ENCODE measurements at places on chromosomes 13 and 19. TPM values are rescaled to one million over a fixed set of nuclear protein-coding genes. Genes with fewer than 3 reads are reported as not detected.
A peak's percentile ranks its signal among the peaks of the same experiment; 100 is the strongest.

DNA sequence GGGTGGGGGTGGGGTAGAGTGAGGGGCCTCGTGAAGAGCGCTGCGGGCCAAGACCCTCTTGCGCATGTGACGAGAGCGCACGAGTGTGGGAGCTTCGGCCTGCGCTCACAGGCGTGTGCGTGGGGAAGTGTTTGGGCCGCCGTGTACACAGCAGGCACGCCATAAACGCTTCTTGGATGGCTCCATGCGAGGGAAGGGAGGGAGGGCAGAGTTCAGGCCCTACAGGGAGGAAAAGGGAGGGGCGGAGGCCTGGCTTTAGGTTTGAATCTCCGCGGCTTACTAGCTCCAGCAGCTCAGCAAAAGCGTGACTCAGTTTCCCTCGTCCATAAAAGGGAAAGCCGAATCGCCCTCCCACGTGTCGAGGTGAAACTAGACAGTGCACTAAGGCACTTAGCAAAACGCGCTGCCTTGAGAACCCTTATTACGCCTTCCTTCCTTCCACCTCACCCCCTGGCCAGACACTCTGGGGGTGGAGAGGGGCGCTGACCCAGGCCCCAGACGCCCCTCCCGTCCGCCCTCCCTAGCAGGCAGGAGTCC, 12.5 kb downstream of the GADD45B start:
- no peaks in the 10 kb centered on the region for H3K36me3 ChIP-seq
- H3K4me1 ChIP-seq, result peaks cover 30% of the 10 kb centered on the region
- DNase-seq, result no peak
- peak overlapping the region; percentile 79 for H3K4me3 ChIP-seq
- H3K27ac ChIP-seq, result peak overlapping the region; percentile 69

DNA sequence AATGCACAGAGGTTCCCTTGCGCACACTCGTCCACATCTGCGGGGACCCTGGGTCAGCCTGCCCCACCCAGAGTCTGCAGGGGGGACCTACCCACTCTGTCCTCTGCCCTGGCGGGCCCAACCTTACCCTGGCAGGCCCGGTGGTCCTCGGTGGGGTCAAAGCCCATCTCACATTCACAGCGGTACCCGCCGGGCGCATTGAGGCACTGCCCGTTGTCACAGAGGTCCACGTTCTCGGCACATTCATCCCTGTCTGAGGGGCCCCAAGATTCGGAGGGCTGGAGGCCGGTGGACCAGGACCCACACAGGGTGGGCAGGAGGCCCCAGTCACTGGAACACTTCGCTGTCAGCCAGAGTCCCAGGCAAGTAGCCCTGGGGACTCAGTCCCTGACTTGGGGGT, 38.5 kb downstream of the FBN3 start:
- no peaks in the 10 kb centered on the region for H3K36me3 ChIP-seq
- no peak overlapping the region for H3K27ac ChIP-seq
- no peaks in the 10 kb centered on the region for H3K4me1 ChIP-seq
- no peak overlapping the region for H3K4me3 ChIP-seq
- no peaks in the 10 kb centered on the region for H3K27me3 ChIP-seq
- no peak for DNase-seq

GRCh38 chr13:72586518-72586917, 140.9 kb downstream of the MZT1 start:
- no peak overlapping the region for H3K4me3 ChIP-seq
- no peak for DNase-seq
- no peaks in the 10 kb centered on the region for H3K36me3 ChIP-seq
- no peak overlapping the region for H3K27ac ChIP-seq
- no peaks in the 10 kb centered on the region for H3K27me3 ChIP-seq

DNA sequence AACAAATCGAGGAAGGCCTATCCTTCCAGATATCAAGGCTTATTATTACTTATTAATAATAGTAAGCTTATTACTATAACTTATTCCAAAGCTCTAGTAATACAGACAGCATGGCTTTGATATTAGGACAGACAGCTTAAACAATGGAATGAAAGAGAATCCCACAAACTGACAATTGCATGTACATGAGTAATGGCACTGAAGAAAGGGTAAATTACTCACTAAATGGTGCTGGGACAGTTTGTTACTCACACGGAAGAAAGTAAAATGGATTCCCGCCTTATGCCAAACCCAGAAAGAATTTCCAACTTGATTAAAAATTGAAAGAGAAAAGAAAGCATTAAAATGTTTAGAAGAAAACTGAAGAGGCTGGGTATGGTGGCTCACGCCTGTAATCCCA, 60.3 kb downstream of the MIPEP start:
- H3K27ac ChIP-seq, result no peak overlapping the region
- no peak for DNase-seq
- H3K4me1 ChIP-seq, result no peaks in the 10 kb centered on the region
- no peaks in the 10 kb centered on the region for H3K36me3 ChIP-seq
- no peak overlapping the region for H3K4me3 ChIP-seq
- H3K27me3 ChIP-seq, result no peaks in the 10 kb centered on the region

GRCh38 chr19:19448238-19448544, 42.7 kb downstream of the GATAD2A start:
- no peaks in the 10 kb centered on the region for H3K27me3 ChIP-seq
- no peak for DNase-seq
- no peaks in the 10 kb centered on the region for H3K36me3 ChIP-seq
- H3K27ac ChIP-seq, result peak overlapping the region; percentile 11
- no peak overlapping the region for H3K4me3 ChIP-seq
- H3K4me1 ChIP-seq, result peaks cover 10% of the 10 kb centered on the region

DNA sequence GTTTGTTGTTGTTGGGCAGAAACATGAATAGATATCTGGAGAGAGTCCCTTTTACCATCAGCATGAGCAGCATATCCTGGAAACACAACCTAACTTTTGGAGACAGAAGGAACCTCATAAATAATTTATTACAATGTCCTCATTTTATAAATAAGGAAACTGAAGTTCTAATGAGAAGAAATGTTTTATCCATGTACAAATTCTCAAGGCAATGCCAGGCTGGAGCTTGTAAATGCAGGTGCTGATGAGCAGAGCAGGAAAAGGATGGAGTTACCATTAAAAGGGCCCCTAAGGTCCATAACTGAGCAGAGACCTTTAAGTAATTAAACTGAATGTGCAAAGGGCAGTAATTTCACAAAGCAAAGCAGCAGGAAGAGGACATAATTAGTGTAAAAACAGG, 17.3 kb downstream of the LCP1 start:
- H3K36me3 ChIP-seq, result no peaks in the 10 kb centered on the region
- DNase-seq, result no peak
- no peak overlapping the region for H3K4me3 ChIP-seq
- H3K4me1 ChIP-seq, result peaks cover 4% of the 10 kb centered on the region
- no peak overlapping the region for H3K27ac ChIP-seq

DNA sequence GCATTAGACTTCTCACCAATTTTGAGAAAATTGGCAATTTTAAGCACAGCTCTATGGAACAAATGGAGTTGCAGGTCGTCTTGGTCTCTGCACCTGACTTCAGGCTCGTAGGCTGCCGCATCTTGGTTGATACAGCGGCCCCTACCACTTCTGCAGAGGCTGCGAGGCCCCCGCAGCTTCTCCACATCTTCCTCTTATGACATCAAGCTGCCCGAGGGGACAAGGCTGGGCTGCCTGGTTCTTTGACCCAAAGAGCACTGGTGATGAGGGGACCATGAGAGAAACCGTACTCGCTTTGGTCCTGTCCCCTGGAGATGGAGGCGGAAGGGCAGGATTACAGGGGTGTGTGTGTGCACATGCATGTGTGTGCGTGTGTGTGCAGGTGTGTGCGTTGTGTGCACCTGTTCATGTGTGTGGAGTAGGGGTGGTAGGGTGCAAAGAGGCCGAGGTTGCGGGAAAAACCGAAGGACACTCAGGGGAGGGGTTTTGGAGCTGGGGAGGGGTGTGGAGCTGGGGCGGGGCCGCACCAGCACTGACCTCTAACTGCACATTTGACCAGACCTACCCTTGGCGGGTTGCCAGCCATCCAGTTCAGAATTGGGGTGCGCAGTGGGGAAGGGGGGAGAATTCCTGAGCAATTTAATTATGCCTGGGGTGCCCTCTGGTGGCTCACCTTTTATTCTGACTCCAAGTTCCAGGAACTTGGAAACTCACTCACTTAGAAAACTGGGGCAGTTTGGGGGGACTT, 65.1 kb upstream of the ARHGEF7 start:
- peaks cover 3% of the 10 kb centered on the region for H3K4me1 ChIP-seq
- no peaks in the 10 kb centered on the region for H3K27me3 ChIP-seq
- no peak overlapping the region for H3K27ac ChIP-seq
- no peak overlapping the region for H3K4me3 ChIP-seq
- H3K36me3 ChIP-seq, result no peaks in the 10 kb centered on the region

GRCh38 chr13:102643656-102644055, 46.9 kb downstream of the TPP2 start:
- DNase-seq, result no peak
- peaks cover 19% of the 10 kb centered on the region for H3K36me3 ChIP-seq
- H3K4me3 ChIP-seq, result no peak overlapping the region
- no peaks in the 10 kb centered on the region for H3K27me3 ChIP-seq
- H3K27ac ChIP-seq, result no peak overlapping the region

GRCh38 chr19:42069619-42070351, at the start of gene GRIK5:
Gene GRIK5 (minus strand): TSS chr19:42070206. CDS start chr19:42065770, 4,436 bp downstream.
- H3K27me3 ChIP-seq, result no peaks in the 10 kb centered on the region
- peaks cover 25% of the 10 kb centered on the region for H3K4me1 ChIP-seq
- H3K36me3 ChIP-seq, result no peaks in the 10 kb centered on the region
- H3K4me3 ChIP-seq, result peak within 1 kb of the TSS; percentile 82

DNA sequence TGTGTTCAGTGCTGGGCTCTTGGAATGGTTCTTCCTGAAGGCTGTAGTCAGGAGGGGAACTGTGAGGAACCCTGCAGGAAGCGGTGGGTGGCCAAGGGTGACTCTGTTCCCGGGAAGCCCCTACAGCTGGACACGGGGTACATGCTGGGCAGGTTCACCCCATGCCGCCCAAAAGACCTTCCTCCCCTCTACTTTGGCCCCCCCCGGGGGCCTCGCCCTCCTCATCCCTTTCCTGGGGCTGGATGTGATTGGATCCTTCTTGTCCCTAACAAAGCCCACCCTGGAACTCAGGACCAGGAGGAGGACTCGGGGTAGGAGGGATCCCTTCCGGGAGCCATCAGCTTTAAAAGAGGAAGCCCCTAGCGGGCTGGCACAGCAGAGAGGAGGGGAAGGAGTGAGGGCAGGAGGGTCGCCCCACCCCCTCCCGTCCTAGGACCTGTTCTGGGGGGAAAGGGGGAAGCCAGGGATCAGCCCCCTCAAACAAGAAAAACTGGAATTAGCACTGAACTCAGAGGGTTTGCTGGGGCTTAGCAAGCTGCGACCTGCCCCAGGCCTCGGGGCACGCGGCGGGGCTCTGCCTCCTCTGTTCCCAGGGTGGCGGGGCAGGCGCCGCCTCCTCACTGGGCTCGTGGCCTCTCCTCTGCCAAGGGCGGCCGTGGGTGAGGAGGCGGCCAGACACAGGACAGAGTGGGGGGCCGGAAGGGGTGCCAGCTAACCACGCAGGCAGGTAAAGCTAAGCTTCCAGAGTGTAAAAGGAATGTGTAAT, 4.0 kb downstream of the CEBPA start:
- no peak for DNase-seq
- H3K36me3 ChIP-seq, result no peaks in the 10 kb centered on the region
- peaks cover 8% of the 10 kb centered on the region for H3K4me1 ChIP-seq
- no peak overlapping the region for H3K4me3 ChIP-seq
- H3K27me3 ChIP-seq, result no peaks in the 10 kb centered on the region
- no peak overlapping the region for H3K27ac ChIP-seq

CCDC194 gene
- not detected for total RNA-seq

ZFP82 gene
- total RNA-seq, result 4.2 TPM

CERS1 gene
- 1.7 TPM for total RNA-seq

KHSRP gene
- total RNA-seq, result 98.4 TPM

CCL25 gene
- total RNA-seq, result not detected

All from thoracic aorta (tissue), 2 donors.